ENCODE measurements at places on chromosomes 2 and 18.

DNA sequence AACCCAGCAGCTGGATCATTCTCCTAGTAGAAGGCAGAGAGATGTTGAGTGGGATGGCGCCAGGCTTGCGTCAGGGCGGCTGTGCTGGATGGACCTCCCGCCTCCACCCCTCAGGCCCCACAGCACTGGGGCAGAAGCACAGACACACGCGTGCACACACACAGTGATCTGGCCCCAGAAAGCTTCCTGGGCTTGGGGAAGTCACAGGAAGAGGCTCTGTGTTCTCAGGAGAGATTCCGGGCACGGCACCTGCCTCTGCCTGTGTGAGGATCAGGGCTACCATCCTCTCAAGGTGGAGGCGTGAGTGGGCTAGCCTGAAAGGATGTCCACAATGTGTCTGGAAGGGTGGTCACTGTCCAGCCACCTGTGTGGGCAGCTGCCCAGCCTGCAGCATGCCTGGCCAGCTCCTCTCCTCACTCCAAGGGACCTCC, 229.8 kb upstream of the HS6ST1 start:
- DNase-seq: no peak

GRCh38 chr2:127006962-127007361, 100.0 kb downstream of the BIN1 start:
- DNase-seq: no peak

- no peak for DNase-seq
Observed at GRCh38 chr2:184834699-184835397, 236.5 kb downstream of the ZNF804A start.

- no peak for DNase-seq
Observed at GRCh38 chr2:65453916-65454315, 21.5 kb upstream of the SPRED2 start.

DNA sequence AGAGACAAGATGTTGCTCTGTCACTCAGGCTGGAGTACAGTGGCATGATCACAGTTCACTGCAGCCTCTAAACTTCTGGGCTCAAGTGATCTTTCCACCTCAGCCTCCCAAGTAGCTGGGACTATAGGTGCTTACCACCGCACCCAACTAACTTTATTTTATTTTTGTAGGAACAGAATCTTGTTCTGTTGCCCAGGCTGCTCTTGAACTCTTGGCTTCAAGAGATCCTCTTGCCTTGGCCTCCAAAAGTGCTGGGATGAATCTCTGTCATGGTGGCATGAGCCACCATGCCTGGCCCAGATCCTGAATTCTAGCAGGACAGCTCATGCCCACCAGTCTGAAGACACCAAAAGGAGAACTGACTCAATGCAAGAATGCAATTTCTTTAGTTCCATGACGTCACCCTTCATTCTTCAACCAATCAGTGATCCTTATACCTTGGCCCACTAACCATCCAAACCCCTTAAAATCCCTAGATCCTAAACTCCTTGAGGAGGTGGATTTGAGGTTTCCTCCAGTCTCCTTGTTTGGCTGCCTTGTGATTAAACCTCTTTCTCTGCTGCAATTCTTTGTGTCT, 25.6 kb upstream of the CXXC1 start:
- no peak for DNase-seq

DNA sequence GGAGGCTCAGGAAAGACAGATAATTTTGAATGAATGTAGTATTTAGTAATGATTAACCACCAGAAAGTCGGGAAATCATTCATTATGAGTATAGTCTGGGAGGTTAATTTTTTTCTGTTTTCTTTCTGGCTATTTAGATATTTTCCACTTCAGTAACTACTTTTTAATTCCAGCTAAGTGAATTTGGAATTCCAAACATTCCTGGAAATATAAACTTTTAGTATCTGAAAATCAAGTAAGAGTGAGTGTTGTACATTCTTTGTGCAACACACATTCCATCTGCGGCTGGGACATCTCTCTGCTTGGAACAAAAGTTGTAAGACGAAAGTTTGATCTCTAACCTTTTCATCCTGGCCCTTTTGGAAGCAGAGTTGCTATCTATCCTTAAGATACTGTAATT, 275.7 kb upstream of the SPRED2 start:
- no peak for DNase-seq

DNA sequence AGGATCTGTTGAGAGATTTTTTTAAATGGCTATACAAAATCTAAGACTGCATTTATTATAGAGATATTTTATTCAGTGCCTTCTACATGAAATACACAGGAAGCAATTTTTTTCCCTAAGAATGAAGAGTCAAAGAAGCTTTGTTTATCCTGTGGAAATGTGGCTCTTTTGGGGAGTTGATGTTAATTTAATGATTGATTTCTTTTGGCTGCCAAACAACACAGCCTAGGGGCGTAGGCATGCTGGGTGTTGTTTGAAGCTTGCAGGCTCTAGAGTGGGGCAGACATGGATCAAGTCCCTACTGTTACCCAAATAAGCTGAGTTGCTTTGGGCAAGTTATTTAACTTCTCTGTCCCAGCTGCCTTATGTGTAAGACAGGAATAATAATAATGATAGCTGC, 21.1 kb upstream of the PLEK start:
- no peak for DNase-seq

DNA sequence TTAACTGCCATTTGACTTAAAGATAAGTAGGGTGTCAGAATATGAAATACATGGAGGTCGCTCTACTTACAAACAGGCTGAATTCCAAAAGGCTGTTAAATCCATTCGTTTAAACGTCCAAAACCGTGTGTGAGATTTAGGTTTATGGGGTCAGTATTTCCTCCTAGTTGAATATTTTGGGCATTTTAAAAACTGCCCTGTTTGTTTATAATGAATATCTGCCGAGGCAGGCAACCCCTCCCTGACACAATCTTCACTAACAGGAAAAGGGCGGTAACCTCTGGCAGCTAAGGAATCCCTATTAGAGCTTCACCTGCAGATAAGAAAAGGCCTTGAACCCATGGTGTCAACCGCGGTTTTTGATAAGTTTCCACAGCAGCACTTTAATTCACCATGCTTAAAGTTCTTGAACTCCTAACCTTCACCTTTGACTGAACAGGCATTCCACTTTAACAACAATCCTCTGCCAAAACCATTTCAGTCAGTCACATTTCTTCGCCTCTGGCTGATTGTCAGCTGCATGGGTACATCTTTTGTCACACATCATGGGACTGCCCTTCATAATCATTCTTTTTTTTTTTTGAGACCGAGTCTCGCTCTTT, 17.8 kb downstream of the TRAK2 start:
- DNase-seq: no peak

DNA sequence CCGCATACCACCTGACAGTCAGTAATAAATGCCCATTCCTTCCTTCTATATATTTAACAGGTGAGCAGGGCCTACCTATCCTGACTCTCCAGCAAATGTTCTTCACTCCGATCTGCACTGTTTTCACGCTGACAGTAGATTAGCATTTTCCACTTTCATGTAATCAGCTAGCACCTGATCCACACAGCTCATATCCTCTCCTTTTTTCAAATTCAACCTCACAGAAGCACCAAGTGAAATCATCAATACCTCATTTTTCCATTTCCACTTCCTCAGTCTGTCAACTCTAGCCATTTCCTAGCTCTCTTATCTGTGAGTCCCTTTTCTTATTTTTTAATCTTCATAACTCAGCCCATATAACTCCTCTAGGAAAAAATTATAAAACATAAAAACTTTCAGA, 402.8 kb downstream of the ZEB2 start:
- DNase-seq: no peak

- no peak for DNase-seq
Observed at GRCh38 chr2:55604027-55604565, 13.3 kb downstream of the PPP4R3B start.

- DNase-seq: no peak
Observed at GRCh38 chr2:143891879-143892308, 628.0 kb downstream of the ZEB2 start.

DNA sequence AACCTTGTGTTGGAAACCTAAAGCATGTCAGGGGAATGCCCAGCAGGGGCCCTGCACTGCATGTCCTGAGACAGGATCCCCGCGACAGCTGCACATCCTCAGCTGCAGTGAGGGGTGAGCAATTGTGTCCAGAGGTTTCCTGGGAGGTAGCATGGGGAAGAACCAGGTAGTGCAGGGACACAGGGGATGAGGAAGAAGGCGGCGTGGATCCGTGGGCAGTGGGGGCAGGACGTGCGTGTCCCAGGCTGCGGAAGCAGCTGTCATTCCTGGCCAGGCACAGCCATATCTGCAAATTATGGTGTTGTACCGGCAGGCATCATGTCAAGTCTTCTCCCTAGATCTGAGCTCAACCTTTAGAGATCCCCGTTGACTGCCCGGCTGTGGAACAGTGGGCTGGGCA, 238.2 kb upstream of the MYT1L start:
- no peak for DNase-seq

GRCh38 chr18:26082475-26082874, 7.9 kb downstream of the SS18 start:
- no peak for DNase-seq

DNA sequence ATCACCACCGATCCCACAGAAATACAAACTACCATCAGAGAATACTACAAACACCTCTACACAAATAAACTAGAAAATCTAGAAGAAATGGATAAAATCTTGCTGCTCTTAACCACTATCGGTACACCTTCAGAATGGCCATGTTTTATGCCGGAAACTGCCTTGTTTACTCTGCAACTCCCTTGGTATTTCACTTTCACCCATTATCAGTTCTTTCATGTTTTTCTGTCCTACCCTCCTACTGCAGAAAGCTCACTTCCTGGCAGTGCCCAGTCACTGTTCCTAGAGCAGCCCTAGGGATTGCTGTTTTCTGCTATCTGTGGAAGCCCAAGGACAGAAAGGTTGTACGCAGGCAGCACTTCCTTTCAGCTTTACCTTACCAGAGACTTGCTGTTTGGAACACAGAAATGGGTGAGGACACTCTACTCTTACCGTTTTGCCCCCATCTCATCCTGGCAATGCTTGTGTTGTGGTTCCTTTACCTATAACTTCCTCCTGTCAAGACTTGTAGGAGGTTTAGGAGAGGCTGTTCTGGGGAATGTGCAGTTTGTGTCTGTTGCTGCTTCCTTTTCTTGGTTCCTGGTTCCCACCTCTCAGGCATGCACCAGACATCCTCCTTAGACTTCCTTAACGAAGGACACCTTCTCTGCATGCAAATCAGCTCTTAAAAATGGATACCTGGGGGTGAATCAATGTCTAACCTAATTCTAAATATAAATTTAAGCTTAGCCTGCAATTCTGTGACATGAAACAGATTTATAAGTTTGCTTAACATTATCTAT, 394.4 kb downstream of the SPAG16 start:
- DNase-seq: no peak

DNA sequence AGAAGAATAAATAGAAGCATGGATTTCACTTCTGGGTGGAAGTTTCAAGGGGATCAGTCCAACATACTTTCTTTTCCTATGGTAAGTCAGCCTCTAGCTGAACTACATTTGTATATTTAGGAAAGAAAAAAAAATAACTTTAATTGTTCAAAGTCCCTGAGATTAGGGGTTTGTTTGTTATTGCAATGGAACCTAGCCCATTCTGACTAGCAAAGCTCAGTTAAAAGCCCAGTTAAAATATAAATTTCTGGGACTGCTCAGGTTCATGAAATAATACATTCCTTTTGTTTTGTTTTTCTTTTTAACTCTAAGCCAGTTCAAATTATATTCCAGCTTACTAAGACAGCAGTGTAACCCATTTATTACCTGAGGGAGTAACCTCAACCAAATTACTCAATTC, 2069.6 kb upstream of the CELF4 start:
- no peak for DNase-seq

- no peak for DNase-seq
Observed at GRCh38 chr2:83536556-83536955, 922.5 kb downstream of the SUCLG1 start.

DNA sequence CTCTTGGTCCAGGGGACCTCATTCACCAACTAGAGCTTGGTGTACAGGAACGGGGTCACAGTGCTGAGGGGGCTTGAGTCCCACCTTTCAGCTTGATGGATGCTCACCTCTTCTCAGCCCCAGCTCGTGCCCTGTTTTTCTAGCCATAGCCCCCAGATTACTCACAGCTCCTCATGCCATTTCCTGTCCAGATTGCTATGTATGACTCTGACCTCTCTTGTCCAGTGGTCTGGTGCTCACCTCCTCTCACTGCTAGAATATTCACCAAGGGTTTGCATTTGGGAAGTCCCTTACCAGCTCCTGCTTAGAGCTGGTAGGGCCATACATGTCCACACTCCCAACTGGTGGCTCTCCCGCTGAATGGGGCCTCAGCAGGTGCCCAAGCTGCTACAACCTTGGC, 5.9 kb downstream of the LBX2 start:
- no peak for DNase-seq

DNA sequence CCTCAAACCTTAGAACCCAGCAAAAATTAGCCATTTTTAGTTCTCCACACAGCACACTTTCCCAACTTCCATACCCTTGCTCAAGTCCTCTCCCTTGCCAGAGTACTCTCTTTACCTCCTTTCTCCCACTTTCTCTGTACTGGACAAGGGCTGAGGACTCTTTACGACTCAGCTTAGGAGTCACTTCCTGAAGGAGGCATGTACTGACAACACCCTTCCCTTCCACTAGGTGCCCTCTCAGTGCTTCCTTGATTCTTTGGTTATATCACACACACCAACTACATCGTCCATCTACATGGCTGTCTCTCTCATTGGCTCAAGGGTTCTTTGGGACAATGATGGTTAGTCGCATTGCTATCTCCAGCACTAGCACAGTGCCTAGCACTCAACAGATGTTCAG, 5.2 kb upstream of the C18orf63 start:
- no peak for DNase-seq

DNA sequence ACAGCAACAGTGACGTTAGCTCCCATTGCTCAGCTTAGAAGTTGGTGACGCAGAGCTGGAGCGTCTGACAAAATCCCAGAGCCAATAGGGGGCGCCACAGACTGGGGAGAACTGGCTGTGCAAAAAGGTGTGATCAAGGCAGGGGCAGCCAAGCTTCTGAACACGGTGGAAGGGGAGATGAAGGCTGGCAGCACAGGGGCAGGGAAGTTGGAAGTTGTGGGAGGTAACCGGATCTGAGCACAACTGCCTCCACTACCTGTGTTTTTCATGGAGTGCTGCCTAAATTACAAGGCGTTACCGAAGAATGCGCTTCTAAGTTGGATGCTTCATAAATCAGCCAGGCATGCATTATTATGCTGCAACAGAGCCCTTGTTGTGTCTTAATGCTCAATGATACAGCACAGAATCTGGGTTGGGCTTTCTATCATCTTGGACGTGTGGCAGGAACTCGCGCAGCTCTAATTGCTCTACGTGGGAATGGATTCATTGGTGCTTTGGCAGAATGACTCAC, 370.0 kb downstream of the SLC4A3 start:
- DNase-seq: peak; percentile 58

GRCh38 chr2:137525641-137526190, 438.6 kb upstream of the HNMT start:
- no peak for DNase-seq

DNA sequence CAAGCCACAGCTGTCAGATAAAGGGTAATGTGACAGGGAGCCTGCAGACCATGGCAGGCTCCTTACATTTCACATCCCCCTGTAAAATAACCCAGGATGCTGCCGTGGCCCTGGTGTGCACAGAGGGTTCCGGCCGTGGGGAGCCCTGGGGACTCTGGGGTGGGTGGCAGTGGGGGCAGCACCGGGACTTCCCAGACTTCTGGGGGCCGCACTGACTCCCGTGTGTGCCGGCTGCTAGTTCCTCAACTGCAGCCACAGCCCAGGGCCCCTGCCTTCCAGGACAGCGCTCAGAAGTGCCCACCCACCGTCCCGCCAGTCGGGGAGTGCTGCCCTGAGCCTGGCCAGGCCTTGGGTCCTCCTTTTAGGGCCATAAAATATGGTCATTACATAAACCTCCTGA, 56.5 kb downstream of the CIB4 start:
- no peak for DNase-seq

- no peak for DNase-seq
Observed at GRCh38 chr2:155256803-155257202, 558.3 kb downstream of the KCNJ3 start.

All from stimulated activated CD8-positive, alpha-beta memory T cell treated with anti-CD3 and anti-CD28 coated beads, Interleukin-4, amount 100 ng/mL, for 48 hours (primary cell).